ENCODE measurements at places on chromosomes 5 and 9.
A peak's percentile ranks its signal among the peaks of the same experiment; 100 is the strongest.

DNA sequence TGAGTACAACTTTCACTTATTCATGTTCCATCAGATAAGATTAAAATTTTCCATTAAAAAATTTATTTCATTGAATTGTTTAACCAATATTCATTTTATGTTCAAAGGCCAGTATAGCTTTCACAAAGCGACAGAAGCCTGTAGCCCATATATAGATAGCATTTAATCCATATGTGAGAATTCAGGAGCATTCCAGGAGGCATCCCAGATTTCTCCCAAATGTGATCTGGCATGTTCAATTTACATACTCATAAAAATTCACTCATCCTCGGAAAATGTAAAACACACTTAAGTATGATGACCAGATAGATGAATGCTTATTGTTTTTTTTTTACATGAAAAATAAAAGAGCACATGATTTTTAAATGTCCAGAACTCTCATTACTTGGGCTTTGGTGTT, 141.9 kb downstream of the MAPKAP1 start:
- DNase-seq: no peak

DNA sequence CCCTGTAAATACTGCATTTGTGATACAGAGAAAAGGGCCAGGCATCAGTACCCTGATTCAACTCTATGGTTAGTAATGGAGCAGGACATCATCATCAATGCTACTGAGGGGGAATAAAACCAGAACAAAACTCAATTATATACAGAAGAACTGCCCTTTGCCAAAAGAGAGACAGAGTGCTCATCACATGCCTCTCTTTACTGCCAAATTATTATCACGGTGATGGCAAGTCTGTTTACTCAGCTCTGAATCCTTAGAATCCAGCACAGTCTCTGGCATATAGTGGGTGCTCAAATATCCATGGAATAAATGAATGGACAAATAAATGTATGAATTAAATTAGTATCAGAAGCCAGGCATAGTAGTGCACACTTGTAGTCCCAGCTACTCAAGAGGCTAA, 130.2 kb downstream of the TTC39B start:
- no peak for DNase-seq

- peak; percentile 78 for DNase-seq
Observed at GRCh38 chr9:110115826-110116542, 92.0 kb downstream of the C9orf152 start.

DNA sequence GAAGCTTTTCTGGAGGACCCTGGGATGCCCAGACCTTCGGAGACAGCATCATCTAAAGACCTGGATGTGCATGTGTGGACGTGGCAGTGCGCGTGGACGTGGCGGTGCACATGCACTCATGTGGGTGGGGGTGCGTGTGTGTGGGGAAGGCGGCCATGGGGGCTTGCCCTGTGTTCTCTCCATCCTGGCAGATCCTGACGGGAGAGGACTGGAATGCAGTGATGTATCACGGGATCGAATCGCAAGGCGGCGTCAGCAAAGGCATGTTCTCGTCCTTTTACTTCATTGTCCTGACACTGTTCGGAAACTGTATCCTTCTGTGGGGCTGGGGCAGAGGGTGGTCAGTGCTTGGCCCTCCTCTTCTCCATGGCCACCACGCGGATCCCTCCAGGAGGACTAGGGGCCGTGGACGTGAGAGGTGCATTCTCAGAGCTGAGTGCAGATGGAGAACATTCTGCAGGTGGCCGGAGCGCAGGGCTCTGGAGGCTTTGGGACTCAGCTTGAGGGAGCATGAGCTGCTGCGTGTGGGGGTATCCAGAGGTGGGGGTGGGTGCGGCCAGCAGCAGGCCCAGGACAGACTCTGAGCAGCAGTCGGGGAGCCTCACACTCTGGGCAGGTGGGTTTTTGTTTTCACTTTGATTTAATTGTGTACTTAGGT, 129.1 kb downstream of the CACNA1B start:
- no peak for DNase-seq

- peak; percentile 65 for DNase-seq
Observed at GRCh38 chr9:113674436-113674835, 201.7 kb upstream of the ZNF618 start.
